ENCODE measurements at places on chromosomes 3 and 15.
A peak's percentile ranks its signal among the peaks of the same experiment; 100 is the strongest.

- DNase-seq = no peak
Measured at GRCh38 chr3:44833394-44833793, 28.3 kb upstream of the TMEM42 start.

GRCh38 chr3:120555657-120556509 is 40.3 kb upstream of the NDUFB4 start:
- DNase-seq = no peak

DNA sequence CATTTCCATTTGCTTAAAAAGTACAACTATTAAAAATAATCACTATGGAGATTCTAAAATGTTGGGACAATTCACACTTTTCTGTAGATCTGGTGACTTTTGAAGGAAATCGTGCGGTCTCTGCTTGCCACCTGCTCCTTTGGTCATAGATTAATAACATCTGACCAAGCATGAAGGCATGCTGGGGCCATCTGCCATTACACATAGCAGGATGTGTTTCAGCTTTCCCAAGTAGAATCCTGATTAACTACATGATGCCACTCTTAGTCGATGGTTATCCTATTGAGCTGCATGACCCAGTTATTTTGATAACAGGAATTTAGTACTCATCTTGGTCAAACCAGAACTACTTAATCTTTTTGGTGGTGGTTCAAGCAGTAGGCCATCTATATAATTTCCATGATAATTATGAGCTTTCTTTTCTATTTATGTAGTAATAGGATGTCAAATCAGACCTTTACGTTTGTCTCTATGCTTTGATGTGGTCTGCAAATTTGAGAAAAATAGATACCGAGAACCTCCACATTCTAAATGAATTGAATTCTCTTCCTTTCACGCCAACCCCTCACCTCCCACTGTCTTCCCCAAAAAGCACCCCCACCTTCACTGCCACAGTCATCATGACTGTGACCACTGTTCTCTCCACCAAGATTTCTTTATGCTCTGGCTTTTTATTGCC is 158.1 kb downstream of the DIPK2A start:
- DNase-seq = no peak

DNA sequence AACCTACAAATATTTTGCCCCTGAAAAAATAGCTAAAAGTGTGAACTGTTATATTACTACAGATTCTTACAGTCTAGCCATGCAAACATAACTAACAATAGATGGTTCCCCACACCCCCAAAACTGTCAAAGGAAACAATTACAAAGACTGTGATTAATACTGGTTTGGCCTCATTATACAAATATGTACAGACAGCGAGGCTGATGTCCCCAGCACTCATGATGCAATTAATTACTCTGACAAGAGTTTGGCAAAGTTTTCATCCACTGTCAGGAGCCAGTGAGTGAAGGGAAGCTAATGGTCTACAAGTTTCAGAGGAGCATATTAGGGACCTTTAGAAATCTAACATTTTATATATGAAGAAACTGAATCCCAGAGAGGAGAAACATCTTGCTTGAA is 61.0 kb downstream of the HMG20A start:
- peak; percentile 37 for DNase-seq

All from mammary epithelial cell (primary cell).